ENCODE measurements at places on chromosomes 3 and 15.

GRCh38 chr3:9826815-9827573 lies 16.8 kb downstream of the RPUSD3 start:
- no peak for DNase-seq

GRCh38 chr3:188294823-188295487 lies 141.0 kb downstream of the LPP start:
- DNase-seq: peak; percentile 81

DNA sequence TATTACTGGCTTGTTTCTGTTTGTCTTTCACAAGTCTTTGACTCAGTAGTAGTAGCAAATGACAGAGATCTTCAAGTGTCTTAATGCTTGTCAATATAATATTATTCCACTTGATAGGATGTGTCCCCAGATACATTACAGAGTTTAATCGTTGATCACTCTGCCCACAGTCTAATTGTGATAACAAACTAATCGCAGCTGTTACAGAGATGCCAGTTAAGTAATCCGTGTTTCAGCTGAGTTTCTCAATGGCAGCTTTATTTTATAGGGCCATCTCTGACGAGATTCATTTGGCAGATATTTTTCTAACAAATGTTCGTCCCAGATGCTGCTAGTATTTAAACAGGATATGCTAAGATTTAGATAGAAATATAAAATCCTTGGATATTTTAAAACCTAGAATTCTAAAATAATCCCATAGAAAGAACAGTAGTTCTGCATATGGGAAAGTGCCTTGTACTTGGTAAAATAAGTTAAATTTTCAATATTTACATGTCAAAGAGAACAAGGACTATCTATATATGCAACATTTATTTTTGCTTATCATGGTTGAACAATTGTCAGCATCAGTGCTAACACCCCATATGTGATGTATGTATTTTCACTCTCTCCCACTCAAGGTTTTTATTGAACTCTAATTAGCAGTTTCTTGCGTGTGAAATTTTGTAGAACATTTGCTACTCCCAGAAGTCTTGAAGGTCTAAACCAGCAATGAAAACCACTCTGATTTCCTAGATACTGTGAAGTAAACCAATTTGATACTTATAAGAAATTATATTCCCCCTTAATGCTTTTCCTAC lies 185.5 kb downstream of the MBNL1 start:
- no peak for DNase-seq

DNA sequence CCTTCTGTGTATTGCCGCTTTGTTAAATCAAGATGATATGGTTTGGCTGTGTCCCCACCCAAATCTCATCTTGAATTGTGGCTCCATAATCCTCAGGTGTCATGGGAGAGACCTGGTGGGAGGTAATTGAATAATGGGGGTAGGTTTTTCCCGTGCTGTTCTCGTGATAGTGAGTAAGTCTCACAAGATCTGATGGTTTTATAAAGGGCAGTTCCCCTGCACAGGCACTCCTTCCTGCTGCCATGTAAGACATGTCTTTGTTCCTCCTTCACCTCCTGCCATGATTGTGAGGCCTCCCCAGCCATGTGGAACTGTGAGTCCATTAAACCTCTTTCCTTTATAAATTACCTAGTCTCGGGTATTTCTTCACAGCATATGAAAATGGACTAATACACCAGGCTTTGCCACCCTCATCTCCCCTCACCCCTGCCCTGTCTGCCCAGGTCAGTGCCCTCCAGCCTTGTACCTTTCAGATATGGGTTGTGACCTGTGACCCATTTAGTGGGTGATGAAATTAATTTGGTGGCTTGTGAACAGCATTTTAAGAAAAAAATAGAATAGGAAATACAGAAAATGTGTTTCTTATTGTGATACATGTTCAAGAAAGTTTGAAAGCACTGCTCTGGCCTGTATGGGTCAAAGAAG lies 56.1 kb upstream of the MCF2L2 start:
- DNase-seq: no peak

GRCh38 chr3:25582242-25582641 lies 82.5 kb downstream of the TOP2B start:
- peak; percentile 51 for DNase-seq

DNA sequence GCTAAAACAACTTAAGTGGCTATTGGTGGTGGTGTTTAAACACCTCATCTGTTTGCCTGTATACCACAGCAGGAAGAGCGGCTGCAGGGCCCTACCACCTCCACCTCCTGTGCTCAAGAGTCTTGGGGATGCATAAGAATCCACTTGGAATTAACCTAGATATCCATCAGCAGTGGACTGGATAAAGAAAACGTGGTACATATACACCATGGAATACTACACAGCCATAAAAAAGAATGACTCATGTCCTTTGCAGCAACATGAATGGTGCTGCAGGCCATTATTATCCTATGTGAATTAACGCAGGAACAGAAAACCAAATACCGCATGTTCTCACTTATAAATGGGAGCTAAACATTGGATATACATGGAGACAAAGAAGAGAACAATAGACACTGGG lies 76.8 kb downstream of the SETMAR start:
- no peak for DNase-seq

GRCh38 chr3:180416111-180416594 lies 185.8 kb upstream of the TTC14 start:
- no peak for DNase-seq

DNA sequence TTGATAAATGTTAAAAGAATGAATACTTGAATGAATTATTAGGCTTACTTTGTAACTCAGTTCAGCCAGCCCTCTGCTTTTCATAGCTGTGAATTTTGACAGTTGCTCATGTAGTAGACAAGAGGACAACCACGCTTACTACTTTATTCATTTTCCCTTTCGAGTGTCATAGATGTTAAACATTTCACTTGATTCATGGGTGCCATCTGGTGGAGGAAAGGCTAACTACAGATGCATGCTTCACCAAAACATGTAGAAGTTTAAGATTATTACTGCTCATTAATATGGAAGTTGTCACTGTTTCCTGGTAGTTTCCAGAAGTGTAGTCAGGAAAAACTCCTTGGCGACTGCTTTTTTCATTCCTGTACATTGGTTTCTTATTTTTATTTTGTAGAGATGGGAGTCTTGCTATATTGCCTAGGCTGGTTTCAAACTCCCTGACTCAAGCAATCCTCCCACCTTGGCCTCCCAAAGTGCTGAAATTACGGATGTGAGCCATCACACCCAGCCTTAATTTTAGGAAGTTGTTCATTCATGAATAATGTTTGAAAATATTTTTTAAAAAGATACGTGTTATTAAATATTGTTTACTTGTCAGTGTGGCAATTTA lies 163.2 kb downstream of the B3GALNT1 start:
- peak; percentile 38 for DNase-seq

- no peak for DNase-seq
Measured at GRCh38 chr15:80241508-80241907, 10.5 kb downstream of the CTXND1 start.

GRCh38 chr3:5800965-5801364 lies 613.5 kb downstream of the EDEM1 start:
- DNase-seq: no peak

- DNase-seq: no peak
Measured at GRCh38 chr3:158925021-158925420, 123.2 kb downstream of the MFSD1 start.

- no peak for DNase-seq
Measured at GRCh38 chr3:17743658-17743995, 1.2 kb upstream of the TBC1D5 start.

DNA sequence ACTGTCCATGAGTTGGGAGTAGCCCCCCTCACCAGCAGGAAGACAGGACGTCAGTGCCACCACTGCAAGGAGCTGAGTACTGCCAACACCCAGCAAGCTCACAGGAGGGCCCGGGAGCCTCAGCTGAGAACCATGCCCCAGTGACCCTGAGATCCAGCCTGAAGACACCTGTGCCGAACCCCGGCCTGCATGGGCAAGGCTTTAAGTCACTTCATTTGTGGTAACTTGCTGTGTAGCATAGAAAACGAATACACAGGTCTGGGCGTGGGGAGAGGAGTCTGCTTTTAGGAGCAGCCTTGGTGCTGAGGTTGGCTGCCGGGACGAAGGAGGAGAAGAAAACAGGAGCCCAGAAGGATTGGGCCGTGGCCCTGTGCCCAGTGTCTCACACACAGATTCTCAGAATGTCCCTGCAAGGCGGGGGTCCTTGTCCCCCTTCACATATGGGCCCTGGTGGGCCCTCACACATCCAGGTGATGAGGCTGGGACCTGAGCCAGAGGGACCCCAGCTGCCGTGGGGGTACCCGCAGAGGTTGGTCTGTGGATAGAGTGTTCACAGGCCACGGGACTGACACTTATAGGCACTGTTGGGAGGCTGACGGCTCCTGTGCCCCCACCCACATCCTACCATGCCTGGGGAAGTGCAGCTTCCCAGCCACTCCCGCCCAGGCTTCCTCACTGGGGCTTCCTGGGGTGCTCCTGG lies 85.3 kb downstream of the PLXNA1 start:
- DNase-seq: no peak

DNA sequence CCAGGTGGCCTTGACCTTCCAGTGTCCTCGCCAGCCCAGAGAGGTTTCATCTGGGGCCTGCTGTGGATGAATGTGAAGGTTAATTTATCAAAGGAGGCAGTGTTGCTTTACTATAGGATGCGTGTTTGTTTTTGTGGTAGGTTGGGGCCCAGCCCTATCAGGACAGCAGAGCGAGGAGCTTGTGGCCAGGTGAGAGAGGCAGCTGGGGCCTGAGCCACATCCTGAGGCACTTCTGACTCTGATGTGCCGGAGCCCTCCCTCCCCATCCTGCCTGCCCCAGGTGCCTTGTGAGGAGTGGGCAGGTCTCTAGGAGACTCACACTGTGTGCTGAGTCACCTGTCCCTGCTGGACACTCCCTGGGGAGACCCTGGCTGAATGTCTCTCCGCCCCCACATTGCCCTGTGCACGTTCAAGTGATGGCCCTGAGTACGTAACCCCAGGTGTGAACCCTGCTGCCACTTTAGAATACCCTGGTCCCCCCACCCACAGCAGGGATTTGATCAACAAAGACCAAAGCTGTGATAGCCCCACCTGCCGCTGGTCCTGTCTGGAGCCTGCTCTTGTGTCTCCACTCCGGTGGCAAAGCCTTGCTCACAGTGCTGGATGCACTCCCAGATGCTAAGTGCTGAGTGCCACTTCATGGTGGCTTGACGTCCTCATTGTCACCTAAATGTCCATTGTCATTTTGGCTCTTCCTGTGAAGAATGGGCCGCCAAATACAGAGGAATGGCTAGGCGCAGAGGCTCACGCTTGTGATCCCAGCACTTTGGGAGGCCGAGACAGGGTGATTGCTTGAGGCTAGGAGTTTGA lies 16.0 kb downstream of the FBLN2 start:
- DNase-seq: no peak

GRCh38 chr3:77707281-77707680 lies 667.4 kb downstream of the ROBO2 start:
- DNase-seq: no peak

GRCh38 chr3:79028916-79029315 lies 738.9 kb downstream of the ROBO1 start:
- no peak for DNase-seq

DNA sequence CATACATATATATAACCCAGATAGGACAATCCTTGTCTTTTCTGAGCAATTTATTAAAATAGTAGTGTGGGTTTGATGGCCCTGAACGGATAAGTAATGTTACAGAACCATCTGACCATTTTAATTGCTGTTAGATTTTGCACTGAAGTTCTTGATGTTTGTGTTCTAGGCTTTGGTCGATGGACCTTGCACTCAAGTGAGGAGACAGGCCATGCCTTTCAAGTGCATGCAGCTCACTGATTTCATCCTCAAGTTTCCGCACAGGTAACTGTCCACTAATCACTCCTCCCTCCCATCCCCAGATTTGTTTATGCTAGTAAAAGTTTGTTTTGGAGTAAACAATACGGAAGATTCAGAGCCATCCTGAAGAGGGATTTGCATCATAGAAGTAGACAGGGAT lies 1.3 kb downstream of the RPL14 start:
- no peak for DNase-seq

GRCh38 chr3:126108676-126109050 lies 24.7 kb upstream of the SLC41A3 start:
- no peak for DNase-seq

DNA sequence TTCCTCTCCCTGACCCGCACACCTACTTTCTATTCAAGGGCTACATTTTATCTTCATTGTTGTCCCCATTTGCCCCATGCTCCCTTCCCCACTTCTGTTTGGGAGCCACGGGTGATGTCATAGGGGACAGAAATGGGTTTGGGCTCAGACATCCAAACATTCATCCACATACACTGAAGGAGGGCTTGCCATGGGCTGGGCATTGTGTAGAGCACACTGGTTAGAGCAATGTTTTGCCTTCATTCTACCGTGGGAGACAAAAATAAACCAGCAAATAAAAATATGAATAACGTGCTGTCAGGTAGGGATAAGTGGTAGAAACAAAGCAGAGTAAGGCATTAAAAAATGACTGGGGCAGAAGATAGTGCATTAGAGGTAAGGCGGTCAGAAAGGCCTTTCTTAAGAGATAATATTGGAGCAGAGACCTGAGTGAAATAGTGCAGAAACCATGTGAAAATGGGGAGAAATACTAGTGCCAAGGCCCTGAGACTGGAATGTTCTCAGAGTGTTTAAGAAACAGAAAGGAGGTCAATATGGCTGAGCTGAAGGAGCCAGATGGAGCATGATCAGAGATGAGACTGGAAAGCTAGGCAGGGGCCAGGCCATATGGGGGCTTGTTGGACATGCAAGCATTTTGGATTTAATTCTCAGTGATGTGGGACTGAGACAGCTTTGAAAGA lies 40.9 kb upstream of the CLSTN2 start:
- no peak for DNase-seq

DNA sequence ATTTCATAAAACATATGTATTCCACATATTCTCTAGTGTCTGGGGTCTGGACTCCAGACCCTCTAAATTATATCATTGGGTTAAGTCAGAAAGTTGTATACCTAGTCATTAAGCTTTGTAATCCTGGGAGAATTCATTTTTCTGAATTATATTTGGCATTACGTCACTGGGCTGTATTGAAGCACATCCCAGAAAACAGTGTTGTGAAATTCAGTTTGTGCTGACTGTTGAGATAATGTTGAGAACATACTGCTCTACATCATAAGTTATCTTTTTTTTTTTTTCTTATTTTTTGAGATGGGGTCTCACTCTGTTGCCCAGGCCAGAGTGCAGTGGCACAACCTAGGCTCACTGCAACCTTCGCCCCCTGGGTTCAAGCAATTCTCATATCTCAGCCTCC lies 153.1 kb upstream of the STT3B start:
- DNase-seq: no peak

DNA sequence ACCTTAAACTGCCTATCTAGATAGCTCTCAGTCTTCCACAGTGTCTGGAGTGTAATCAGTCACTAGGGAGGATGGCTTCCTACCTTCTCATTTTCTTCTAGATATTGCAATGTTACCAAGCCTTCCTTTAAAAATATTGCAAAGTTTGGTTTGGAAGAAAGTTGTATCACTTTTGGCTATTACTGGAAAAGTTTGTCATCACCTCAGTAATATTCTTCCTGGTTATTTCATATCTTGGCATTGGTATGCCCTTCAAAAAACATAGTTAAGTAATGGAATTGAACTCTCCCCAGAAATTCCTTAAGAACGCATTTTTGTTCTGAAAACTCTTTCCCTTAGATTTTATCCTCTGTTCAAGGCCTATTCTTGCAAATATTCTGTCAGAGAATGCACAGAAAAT lies 179.3 kb upstream of the MME start:
- DNase-seq: no peak
